ENCODE measurements at places on chromosomes 2 and 18. TPM values are rescaled to one million over a fixed set of nuclear protein-coding genes. Genes with fewer than 3 reads are reported as not detected.
A peak's percentile ranks its signal among the peaks of the same experiment; 100 is the strongest.

DNA sequence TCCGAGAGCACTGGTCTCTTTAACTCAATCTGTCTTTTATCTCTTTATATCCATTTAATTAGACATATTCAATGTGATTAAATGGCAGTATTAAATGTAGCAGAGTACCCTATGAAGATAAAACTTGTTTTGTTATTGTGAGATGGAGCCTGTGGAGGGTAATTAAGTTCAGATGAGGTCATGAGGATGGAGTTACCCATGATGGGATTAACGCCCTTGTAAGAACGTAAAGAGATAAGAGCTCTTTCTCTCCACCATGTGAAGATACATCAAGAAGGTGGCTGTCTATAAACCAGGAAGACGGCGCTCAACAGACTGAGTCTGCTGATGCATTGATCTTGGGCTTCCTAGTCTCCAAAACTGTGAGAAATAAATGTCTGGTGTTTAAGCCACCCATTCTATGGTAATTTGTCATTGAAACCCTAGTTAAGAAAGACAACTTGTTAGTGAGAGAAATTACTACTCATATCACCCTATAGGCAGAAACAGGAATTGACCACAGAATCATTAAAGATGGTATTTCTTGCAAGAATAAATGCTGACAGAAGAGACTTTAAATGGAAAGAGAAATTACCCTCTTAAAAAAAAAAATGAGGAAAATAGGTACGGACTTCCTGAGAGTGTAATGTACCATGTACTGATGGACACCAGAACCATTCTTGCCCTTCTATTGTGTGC is 738.7 kb upstream of the CHAC2 start:
- no peak for DNase-seq

DNA sequence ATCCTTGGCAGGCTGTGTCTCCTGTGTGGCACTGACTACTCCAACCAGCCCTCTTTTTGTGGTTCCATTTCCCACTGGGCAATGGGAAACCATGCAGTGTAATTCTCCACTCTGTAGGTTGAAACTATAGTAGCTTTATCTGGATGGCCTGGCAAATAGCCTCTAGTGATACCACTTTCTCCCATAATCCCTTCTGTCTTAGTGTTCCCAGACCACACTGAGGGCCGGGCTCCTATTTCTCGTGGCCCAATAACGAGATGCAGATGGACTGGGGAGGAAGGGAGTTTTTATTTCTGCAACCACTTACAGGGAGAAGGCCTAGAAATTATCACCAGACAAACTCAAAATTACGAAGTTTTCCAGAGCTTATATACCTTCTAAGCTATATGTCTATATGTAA is 24.7 kb downstream of the SKA1 start:
- DNase-seq: no peak

GRCh38 chr2:235146871-235147565 is 195.2 kb downstream of the SH3BP4 start:
- no peak for DNase-seq

GRCh38 chr2:73931531-73932500 is 5.1 kb downstream of the DGUOK start:
- DNase-seq: no peak

GRCh38 chr2:219112651-219113338 is 47.8 kb downstream of the NHEJ1 start:
- DNase-seq: no peak

GRCh38 chr18:30378097-30378496 is 664.4 kb downstream of the DSC3 start:
- no peak for DNase-seq

- DNase-seq: no peak
Measured at GRCh38 chr2:54770211-54770610, 46.7 kb downstream of the EML6 start.

DNA sequence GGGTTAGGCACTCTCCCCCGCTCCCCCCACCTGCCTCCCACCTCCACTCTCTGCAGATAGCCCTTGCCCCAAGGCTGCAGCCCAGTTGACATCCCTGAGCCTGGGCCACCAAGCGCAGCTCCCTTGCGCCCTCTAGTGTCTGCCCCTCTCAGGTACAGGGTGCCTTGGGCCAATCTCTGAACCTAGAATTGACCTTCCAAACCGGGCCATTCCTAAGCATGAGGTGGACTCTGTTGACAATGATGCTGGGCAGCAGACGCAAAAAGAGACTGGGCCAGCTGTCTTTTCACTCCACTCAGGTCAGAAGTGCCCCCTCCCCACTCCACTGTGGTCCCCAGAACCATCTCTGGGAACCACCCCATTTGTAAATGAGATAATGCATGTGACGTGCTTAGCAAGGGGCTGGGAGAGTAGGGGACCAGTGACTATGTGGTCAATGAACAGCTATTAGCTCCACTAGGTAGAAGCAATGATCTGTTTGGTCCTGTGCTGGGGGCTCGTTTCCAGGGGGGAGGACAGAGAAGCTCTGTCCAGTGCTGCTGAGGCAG is 43.3 kb upstream of the PLB1 start:
- DNase-seq: peak; percentile 92

DNA sequence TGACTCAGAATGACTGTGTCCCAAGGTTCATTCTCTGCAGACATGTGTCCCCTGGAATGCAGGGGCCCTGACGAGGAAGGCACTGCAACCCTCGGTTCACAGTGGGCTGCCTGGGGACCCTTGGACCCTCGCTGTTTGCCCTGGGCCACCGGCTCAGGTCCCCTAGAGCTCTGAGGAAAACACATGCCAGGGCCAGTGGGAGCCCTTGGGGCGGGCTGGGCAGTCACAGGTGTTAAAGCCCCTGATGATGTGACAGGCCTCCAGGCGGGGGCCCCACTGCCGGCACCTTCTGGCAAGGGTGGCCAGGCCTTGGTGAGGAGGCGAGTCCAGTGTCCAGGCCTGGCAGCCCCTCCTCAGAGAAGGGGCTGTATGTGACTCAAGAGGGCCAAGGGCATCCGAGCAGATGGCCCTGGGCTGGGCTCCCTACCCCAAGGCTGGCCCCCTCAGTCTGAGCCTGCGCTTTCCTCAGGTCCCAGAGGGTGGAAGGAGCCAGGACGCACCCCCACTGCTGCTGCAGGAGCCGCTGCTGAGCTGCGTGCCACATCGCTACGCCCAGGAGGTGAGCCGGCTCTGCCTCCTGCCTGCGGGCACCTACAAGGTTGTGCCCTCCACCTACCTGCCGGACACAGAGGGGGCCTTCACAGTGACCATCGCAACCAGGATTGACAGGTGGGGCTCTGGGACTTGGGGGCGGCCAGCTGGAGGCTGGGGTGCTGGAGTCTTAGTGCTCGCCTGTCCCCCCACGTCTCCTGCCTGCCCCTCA is 11.1 kb downstream of the CAPN10 start:
- DNase-seq: peak; percentile 49

DNA sequence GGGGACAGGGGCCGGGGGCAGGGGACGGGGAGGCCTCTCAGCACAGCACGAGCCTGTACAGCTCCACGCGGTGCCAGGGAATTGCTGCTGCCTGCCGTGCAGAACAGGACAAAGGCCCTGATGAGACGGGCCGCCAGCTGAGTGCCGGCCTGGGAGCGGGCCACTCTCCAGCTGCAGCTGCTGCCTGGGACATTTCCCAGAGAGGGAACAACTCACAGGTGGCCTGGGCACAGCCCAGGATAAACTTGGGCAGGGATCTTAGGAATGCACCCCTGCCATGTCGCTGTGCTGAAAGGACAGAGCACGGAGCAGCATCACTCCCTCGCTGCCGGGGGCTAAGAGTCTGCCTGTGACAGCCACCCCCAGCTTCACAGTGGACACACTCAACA is 38.8 kb downstream of the CENPO start:
- peak; percentile 64 for DNase-seq

DNA sequence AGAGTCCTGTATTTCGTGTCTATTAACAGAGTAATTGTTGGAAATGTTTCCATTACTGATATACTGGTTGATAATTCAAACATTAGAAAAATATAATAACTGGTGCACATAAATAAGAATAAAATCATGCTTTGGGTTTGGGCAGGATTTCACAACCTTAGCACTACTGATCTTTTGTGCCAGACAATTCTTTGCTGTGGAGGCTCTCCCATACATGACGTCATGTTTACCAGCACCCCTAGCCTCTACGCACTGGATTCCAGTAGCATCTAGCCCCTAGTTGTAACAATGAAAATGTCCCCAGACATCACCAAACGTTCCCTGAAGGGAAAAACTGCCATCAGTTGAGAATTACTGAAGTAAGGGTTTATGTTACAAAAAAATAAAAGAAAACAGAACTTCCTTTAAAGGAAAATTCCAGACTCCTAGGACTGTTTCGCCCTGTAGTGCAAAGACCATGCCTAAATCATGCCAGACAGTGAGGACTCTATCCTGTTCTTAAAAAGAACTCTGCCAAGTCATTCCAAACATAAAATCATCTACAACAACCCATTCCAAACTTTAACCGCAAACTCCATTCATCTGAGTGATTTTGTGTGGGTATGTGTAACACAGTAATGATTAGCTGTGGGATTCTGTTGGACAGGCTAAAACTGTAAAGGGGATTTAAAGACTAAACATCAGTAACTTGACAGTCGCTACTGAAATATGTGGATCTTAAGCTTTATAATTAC is 313.4 kb upstream of the CCDC68 start:
- DNase-seq: peak; percentile 50

- no peak for DNase-seq
Measured at GRCh38 chr18:14086458-14087231, 45.6 kb downstream of the ZNF519 start.

DNA sequence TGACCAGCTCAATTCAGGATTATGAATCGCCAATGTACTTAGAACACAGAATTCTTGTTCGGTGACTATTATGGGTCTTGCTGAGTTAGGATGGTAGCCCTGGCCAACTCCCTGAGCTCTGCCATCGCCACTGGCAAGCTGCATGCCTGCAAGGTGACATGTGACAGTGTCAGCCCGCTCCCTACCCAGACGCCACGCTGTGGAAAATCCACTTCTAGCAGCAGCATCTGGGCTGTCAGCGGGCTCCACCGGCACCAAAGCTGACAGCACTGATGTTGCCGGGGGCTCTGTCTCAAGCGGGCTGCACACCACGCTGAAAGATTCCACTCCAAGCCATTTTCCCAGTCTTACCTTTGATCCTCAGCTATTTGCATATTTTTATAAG is 100.7 kb downstream of the MYT1L start:
- DNase-seq: peak; percentile 51

- peak; percentile 93 for DNase-seq
Measured at GRCh38 chr2:112259509-112260294, 4.9 kb upstream of the ZC3H8 start.

DNA sequence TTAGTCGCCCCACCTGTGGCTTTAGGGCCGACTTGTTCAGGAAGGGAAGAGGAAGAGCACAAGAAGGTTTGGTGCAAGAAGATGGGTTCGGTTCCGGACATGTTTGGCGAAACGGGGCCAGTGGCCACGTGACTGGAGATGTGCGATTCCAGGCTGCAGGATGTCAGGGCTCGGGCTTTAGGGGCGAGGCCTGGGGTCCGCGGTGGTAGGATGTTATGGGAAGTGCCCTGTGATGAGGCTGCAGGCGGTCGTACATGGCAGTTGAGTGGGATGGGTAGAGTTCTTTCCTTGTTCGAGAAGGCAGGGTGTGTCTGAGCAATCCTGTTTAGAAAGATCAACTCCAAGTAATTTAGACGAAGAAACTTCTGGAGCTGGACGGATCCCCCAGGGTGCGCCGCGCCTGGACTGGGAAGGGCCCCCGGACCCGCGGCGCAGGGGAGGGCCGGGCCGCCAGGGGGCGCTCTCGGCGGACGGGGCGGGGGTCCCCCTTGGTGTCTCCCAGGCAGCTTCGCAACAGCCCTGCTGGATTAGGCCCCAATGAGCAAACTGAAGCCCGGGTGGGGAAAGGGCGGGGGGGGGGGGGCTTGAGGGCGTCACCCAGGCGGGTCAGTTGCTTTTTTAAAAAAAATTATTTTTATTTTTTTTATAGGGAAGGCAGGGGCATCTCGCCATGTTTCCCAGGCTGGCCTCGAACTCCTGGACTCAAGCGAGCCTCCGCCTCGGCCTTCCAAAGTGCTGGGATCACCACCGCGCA is 17.2 kb upstream of the SDC1 start:
- no peak for DNase-seq

GRCh38 chr2:241003830-241004564 is 5.6 kb downstream of the SNED1 start:
- no peak for DNase-seq

DNA sequence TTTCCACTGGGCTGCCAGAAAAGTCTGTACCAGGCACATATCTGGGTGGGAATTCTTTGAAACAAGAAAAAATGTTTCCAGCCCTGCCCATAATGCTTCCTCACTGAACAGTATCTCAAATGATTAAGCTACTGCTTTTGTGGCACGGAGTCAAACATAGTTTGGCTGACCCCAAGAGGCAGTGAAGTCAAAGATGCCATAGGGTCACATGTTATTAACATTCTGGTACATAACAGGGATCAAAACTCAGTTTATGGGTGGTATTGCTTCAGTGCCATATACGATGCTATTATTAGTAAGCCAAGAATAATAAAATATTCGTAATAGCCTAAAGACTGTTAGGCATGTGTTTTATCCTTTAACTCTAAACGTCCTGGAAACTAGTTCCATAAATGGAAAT is 112.4 kb downstream of the FEZ2 start:
- DNase-seq: no peak

ASB18 gene
- total RNA-seq: 5.3 TPM

CTAGE1 gene
- not detected for total RNA-seq

TUBB8B gene
- total RNA-seq: not detected

WDPCP gene
- total RNA-seq: 17.3 TPM

ATG4B gene
- total RNA-seq: 53.8 TPM

METAP1D gene
- 4.2 TPM for total RNA-seq

ZSWIM2 gene
- total RNA-seq: not detected

TNFRSF11A gene
- total RNA-seq: 1.7 TPM

PPP1CB gene
- total RNA-seq: 368 TPM
